ENCODE measurements at places on chromosomes 13 and 19. TPM values are rescaled to one million over a fixed set of nuclear protein-coding genes. Genes with fewer than 3 reads are reported as not detected.

DNA sequence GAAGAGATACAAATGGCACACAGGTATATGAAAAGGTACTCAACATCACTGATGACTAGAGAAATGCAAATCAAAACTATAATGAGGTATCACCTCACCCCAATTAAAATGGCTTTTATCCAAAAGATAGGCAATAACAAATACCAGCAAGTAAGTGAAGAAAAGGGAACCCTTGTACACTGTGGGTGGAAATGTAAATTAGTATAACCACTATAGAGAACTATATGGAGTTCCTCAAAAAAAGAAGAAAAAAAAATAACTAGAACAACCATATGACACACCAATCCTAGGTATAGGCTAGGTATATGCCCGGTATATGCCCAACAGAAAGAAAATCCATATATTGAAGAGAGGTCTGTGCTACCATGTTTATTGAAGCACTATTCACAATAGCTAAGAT lies 150.9 kb downstream of the VWA8 start:
- DNase-seq = no peak

- DNase-seq = no peak
These were observed 23.0 kb upstream of the OLFM4 start for GRCh38 chr13:53005626-53006025.

- no peak for DNase-seq
These were observed 209.6 kb downstream of the OLFM4 start for GRCh38 chr13:53238261-53238660.

NACC1 gene
- 46.7 TPM for total RNA-seq

DNA sequence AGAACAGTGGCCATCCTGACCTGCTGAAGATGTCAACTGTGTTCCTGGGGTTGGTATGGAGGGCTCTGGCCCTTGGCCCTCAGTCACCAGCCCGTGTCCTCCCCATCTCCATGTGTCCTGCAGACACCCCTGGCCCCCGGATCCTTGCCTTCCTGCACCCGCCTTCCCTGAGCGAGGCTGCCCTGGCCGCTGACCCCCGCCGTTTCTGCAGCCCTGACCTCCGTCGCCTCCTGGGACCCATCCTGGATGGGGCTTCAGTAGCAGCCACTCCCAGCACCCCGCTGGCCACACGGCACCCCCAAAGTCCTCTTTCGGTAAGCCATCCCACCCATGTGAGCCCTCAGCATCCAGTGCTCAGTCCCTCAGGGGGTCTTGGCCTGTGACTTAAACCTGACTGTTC lies 24.8 kb downstream of the HIF3A start:
- DNase-seq = no peak

GRCh38 chr13:31982540-31982939 lies 49.0 kb upstream of the FRY start:
- DNase-seq = peak; percentile 76

- no peak for DNase-seq
These were observed 26.4 kb upstream of the OLFM2 start for GRCh38 chr19:9962623-9963290.

- DNase-seq = no peak
These were observed 533.0 kb downstream of the MYO16 start for GRCh38 chr13:109162248-109163036.

DNA sequence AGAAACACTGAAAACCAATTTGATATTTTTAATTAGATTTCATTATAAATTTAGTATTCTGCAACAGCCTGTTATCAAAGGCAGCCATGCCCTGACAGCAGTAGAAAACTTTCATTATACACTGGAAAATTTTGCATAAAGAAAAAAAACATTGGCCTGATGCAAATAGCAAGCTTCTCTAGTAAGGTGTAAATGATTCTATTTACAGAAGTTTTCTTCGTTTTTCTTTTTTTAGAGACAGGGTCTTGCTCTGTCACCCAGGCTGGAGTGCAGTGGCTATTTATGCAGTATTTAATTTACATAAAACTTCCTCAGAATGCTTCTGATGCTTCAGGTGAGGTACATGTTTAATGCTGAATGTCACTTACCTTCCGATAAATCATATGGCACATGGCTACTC lies 67.0 kb downstream of the ABCC4 start:
- no peak for DNase-seq

GRCh38 chr19:50252111-50252886 lies 48.9 kb downstream of the MYH14 start:
- no peak for DNase-seq

GRCh38 chr13:28349371-28349770 lies 145.6 kb downstream of the FLT1 start:
- no peak for DNase-seq

- no peak for DNase-seq
These were observed 60.6 kb downstream of the MBNL2 start for GRCh38 chr13:97282705-97283104.

DNA sequence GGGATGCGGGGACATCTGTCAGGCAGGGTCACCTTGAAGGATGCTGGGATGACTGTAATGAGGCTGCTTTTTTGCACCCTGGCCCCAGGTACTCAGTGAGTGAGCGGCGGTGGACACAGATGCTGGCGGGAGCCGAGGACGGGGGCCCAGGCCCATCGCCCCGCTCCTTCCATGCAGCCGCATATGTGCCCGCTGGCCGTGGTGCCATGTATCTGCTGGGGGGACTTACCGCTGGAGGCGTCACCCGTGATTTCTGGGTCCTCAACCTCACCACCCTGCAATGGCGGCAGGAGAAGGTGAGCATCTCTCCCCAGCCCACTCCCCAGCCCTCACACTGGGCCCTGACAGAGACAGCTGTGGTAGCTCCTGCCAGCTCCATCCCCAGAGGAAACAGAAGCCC lies 31.3 kb downstream of the MEGF8 start:
- DNase-seq = no peak

ZNF845 gene
- 5.6 TPM for total RNA-seq

- no peak for DNase-seq
These were observed 173.9 kb downstream of the DCLK1 start for GRCh38 chr13:35957241-35957731.

- DNase-seq = no peak
These were observed 8.5 kb upstream of the ABHD17A start for GRCh38 chr19:1893791-1894190.

DNA sequence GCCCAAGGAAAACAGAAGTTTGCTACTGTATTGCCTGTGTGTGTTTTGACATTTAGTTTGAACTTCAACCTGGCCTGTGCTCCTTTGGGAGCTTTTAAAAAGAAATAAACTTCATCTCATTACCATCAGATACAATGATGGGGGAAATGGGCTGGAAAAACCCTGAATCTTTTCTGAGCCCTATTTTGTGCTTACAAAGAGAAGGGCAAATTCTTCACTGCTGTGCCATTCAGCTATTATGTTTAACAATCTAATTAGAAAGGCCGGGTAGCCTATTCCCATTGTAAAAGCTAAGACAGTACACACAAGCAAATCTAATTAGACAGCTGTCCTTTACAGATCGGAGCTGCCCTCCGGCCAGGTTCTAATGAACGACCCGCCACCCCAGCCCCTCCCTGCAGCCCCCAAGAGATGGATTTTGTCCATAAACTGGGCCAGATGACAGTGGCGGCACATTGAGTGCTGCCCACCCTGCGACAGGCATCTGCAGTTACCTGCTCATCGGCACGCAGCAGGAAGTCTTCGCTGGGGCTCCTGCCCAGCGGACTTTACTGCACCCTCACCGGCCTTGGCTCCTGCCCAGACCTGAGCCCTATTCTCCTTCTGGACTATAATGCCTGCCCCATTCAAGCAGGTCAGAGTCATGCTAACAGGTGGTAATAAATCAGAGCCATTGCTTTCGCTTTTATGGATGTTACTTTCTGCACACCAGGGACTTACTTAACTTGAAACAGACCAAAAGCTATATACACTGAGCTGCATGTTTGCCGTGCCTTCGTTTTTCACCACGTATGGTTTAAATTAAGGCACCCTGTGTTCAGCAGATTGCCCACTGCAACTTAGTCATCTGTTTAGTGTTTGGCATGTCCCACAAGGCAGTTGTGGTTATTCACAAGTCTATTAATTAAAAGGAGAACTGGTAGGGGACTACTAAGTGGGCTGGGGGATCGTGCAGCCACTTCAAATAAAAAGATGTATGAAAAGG lies 549.6 kb downstream of the FGF9 start:
- no peak for DNase-seq

RAB3A gene
- total RNA-seq = 0.76 TPM
